ENCODE measurements at places on chromosomes 3 and 15. TPM values are rescaled to one million over a fixed set of nuclear protein-coding genes. Genes with fewer than 3 reads are reported as not detected.

- no peaks in the 10 kb centered on the region for H3K36me3 ChIP-seq
- H3K27me3 ChIP-seq = no peaks in the 10 kb centered on the region
- DNase-seq = no peak
- H3K4me3 ChIP-seq = no peak overlapping the region
- H3K4me1 ChIP-seq = peaks cover 9% of the 10 kb centered on the region
Observed at GRCh38 chr3:2992534-2992933, 117.6 kb downstream of the IL5RA start.

DNA sequence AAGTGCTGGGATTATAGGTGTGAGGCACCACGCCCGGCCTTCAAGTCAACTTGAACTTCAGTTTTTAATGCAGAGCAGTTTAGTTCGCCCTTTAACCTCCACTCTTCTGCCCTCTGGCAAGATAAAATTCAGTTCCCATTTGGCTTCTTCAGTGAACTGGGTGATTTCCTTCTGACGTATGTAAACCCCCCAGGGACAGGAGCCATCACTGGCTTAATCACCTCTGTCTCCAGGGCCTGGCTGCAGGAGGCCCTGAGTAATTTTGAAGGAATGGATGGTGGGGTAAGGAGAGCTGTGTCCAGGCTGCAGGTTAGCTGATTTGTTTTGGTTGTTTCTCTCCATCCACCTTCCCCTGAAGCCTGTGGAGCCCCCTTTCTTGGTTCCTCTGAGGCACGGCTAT is 11.9 kb downstream of the MCM2 start:
- no peak overlapping the region for H3K4me3 ChIP-seq
- no peaks in the 10 kb centered on the region for H3K4me1 ChIP-seq
- DNase-seq = no peak

Gene GOLGA8R
- 2.0 TPM for total RNA-seq

DNA sequence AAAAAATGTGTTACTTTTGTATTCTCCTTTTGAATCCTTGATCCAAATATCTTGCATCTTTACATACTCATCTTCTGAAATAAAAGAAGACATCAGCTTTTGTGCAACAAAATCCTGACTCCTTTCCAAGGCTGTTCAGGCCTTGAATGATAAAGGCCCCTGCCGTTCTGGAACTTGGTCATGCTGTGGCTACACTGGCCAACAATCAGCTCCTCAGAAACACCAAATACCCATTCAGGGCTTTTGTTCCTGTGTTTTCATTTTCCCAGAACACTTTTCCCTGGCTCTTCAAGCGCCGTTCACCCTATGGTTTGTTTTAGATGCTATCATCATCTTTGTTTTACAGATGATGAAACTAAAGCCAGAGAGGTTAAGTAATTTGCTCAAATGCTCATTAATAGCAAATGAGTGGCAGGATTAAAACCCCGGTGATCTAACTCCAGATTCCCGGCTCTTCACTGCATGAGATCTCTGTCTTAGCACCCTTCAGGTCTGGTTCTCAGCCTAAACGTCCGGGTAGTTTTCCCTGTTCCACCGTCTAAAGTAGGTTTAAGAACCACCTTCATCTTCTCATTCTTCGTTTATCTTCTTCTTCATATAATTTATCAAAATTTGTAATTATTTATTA is 58.3 kb downstream of the EPHA3 start:
- H3K4me3 ChIP-seq = no peak overlapping the region
- DNase-seq = no peak
- no peaks in the 10 kb centered on the region for H3K4me1 ChIP-seq

Gene SIDT1
- total RNA-seq = 0.90 TPM

Gene DAPK2
- total RNA-seq = 7.3 TPM

GRCh38 chr3:31462050-31462569 is 70.6 kb upstream of the STT3B start:
- H3K27ac ChIP-seq = no peak overlapping the region
- no peak overlapping the region for H3K4me3 ChIP-seq
- DNase-seq = peak; percentile 65

Gene MORC1
- total RNA-seq = 5.6 TPM

GRCh38 chr15:99122831-99123712 is 18.2 kb downstream of the SYNM start:
- H3K4me1 ChIP-seq = peaks cover 34% of the 10 kb centered on the region
- peak overlapping the region; percentile 88 for H3K27ac ChIP-seq
- no peak overlapping the region for H3K4me3 ChIP-seq
- no peak for DNase-seq
- H3K27me3 ChIP-seq = no peaks in the 10 kb centered on the region
- H3K36me3 ChIP-seq = no peaks in the 10 kb centered on the region

GRCh38 chr3:10248984-10249748 is 907 bp downstream of the TATDN2 start:
- peak overlapping the region; percentile 71 for H3K4me3 ChIP-seq
- H3K27me3 ChIP-seq = no peaks in the 10 kb centered on the region
- no peaks in the 10 kb centered on the region for H3K36me3 ChIP-seq
- peaks cover 9% of the 10 kb centered on the region for H3K4me1 ChIP-seq
- peak; percentile 52 for DNase-seq

- H3K36me3 ChIP-seq = no peaks in the 10 kb centered on the region
- H3K27ac ChIP-seq = no peak overlapping the region
- DNase-seq = peak; percentile 18
Observed at GRCh38 chr3:80190051-80190450, 422.3 kb upstream of the ROBO1 start.

GRCh38 chr3:187019542-187020072 is 89.3 kb downstream of the ST6GAL1 start:
- DNase-seq = no peak
- H3K27me3 ChIP-seq = no peaks in the 10 kb centered on the region
- H3K4me3 ChIP-seq = no peak overlapping the region
- H3K36me3 ChIP-seq = no peaks in the 10 kb centered on the region
- H3K4me1 ChIP-seq = peaks cover 5% of the 10 kb centered on the region
- H3K27ac ChIP-seq = no peak overlapping the region

Gene CHRFAM7A
- total RNA-seq = 0.63 TPM

Gene CD86
- not detected for total RNA-seq

Gene CFAP91
- total RNA-seq = 2.3 TPM

DNA sequence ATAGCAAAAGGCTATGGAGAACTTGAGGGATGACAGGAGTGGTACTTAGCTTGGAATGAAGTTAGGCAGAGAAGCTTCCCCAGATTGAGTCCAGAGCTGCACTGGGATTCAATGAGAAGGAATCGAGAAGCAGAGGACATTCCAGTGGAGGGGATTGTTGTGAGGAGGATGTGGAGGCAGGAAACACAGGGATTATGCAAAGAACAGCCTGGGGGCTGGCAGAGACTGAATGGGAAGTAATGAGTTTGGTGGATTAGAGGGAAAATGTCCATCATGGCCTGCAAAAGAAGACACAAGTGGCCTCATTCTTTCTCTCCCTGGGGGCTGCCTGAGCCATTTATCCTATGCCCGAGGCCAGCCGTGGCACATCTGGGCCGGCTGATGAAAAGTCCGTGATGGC is 20.5 kb upstream of the SCN10A start:
- no peak overlapping the region for H3K4me3 ChIP-seq
- peaks cover 13% of the 10 kb centered on the region for H3K27me3 ChIP-seq
- no peaks in the 10 kb centered on the region for H3K4me1 ChIP-seq
- no peak overlapping the region for H3K27ac ChIP-seq
- no peak for DNase-seq
- no peaks in the 10 kb centered on the region for H3K36me3 ChIP-seq

DNA sequence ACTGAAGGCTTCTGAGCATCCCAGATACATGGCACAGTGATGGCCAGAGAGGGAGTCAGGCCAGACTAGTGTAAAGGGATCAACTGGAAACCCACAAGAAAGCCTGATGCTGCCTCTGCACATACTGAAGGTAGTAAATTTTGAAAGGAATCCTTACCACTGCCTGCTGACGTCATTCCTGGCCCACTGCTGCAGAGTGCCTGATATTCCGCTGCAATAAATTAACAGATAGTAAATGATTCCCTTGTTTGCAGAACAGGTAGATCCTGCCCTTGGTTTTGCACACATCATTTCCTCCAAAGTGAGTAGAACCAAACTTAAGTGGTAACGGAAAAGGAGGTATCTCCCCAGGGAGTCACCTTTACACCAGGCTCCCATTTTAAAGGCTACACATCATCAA is 146.7 kb downstream of the FBN1 start:
- no peaks in the 10 kb centered on the region for H3K4me1 ChIP-seq
- no peaks in the 10 kb centered on the region for H3K36me3 ChIP-seq
- DNase-seq = no peak
- no peak overlapping the region for H3K4me3 ChIP-seq
- no peaks in the 10 kb centered on the region for H3K27me3 ChIP-seq
- H3K27ac ChIP-seq = no peak overlapping the region

- no peaks in the 10 kb centered on the region for H3K27me3 ChIP-seq
- no peak for DNase-seq
- no peaks in the 10 kb centered on the region for H3K4me1 ChIP-seq
- no peaks in the 10 kb centered on the region for H3K36me3 ChIP-seq
Observed at GRCh38 chr3:3860235-3860634, 61.0 kb downstream of the LRRN1 start.

Gene CTXN2
- not detected for total RNA-seq

DNA sequence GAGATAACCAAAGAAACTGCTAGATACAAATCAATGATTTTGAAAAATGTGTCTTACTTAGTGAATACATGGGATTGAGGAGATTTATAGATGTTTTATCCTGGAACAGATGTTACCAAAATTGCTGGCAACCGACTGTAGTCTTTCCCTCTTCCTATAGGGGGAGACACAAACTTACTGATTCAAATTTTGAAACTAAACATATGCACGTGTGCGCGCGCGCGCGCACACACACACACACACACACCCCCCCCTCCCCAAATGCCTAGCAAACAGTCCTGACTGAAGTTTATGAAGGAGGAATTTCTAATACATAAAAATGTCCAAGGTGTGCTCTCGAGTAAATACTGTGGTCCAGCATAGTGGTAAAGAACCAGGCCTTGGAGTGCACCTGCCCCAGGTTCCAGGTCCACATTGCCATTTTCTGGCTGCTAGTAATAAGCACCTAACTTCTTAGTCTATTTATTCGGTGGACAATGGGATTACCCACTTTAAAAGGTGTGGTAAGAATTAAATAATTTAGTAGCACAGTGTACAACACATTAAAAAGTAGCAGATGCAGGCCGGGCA is 18.5 kb upstream of the C3orf62 start:
- no peak for DNase-seq
- H3K36me3 ChIP-seq = no peaks in the 10 kb centered on the region
- no peaks in the 10 kb centered on the region for H3K27me3 ChIP-seq
- H3K4me1 ChIP-seq = no peaks in the 10 kb centered on the region
- no peak overlapping the region for H3K27ac ChIP-seq

Gene RHCG
- total RNA-seq = 1.1 TPM

GRCh38 chr3:32758375-32758753 is 59.4 kb upstream of the TRIM71 start:
- no peak overlapping the region for H3K4me3 ChIP-seq
- peak overlapping the region; percentile 14 for H3K27ac ChIP-seq
- no peak for DNase-seq
- H3K4me1 ChIP-seq = no peaks in the 10 kb centered on the region
- no peaks in the 10 kb centered on the region for H3K27me3 ChIP-seq
- no peaks in the 10 kb centered on the region for H3K36me3 ChIP-seq

DNA sequence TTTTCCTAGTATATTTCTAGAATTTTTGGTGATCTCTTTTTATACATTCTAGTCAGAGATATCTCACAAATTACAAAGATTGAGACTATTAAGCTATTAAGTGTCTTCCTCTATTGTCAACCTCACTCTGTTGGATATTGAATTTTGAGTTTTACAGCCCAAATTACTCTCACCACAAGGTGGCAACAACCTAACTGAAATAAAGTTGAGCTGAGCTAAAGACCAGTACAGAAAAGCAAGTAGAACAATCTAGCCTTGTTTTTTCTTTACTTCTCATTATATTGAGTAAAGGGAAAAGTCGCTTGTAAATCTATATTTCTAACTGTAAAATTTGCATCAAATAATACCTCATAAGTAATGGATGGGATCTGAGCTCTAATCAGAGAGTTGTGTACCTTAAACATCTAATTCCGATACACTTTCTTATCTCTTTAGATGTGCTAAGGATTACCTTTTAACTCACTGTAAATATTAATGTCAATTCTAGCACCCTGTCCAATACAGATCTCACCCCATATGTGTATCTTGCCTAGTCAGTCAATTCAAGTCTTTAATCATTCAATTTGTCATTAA is 13.6 kb upstream of the COMMD2 start:
- no peak overlapping the region for H3K27ac ChIP-seq
- peaks cover 42% of the 10 kb centered on the region for H3K27me3 ChIP-seq
- H3K4me1 ChIP-seq = no peaks in the 10 kb centered on the region
- no peak overlapping the region for H3K4me3 ChIP-seq
- DNase-seq = peak; percentile 37
- H3K36me3 ChIP-seq = no peaks in the 10 kb centered on the region

DNA sequence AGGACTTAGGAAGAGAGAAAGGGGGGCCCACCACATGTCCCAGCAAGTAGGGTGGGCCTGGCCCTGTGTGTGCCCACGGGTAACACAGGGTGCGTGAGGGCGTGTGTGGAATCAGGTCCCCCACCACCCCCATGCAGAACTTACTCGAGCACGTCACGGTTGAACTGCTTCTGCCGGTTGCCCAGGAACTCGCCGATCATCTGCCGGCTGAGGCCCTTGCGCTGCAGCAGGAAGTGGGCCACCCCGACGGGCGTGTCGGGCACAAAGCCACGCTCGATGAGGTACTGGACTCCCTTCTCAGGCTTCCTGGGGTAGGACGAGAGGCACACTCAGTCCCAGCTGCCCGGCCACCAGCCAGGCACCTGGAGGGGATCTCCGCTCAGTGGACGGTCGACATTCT is 83.1 kb upstream of the RPL32 start:
- H3K4me3 ChIP-seq = no peak overlapping the region
- no peaks in the 10 kb centered on the region for H3K36me3 ChIP-seq
- DNase-seq = no peak
- no peak overlapping the region for H3K27ac ChIP-seq
- no peaks in the 10 kb centered on the region for H3K27me3 ChIP-seq

- H3K36me3 ChIP-seq = no peaks in the 10 kb centered on the region
- H3K4me3 ChIP-seq = peak overlapping the region; percentile 81
Observed at GRCh38 chr3:44339181-44340057, 853 bp downstream of the TCAIM start.

GRCh38 chr3:195559723-195560409 is 16.7 kb upstream of the PPP1R2 start:
- no peaks in the 10 kb centered on the region for H3K36me3 ChIP-seq
- no peak overlapping the region for H3K4me3 ChIP-seq
- H3K27me3 ChIP-seq = no peaks in the 10 kb centered on the region
- no peak for DNase-seq

Gene DUOX1
- 3.3 TPM for total RNA-seq

- H3K4me1 ChIP-seq = no peaks in the 10 kb centered on the region
- no peaks in the 10 kb centered on the region for H3K27me3 ChIP-seq
- no peaks in the 10 kb centered on the region for H3K36me3 ChIP-seq
- DNase-seq = no peak
Observed at GRCh38 chr15:92151168-92151567, 242.5 kb upstream of the ST8SIA2 start.

GRCh38 chr15:31325595-31326155 is 960 bp upstream of the KLF13 start:
- H3K27me3 ChIP-seq = no peaks in the 10 kb centered on the region
- peak overlapping the region; percentile 64 for H3K4me3 ChIP-seq
- no peaks in the 10 kb centered on the region for H3K36me3 ChIP-seq

Gene SOX14
- not detected for total RNA-seq

Gene TERC
- total RNA-seq = 216 TPM

- no peaks in the 10 kb centered on the region for H3K27me3 ChIP-seq
- H3K27ac ChIP-seq = no peak overlapping the region
- H3K4me1 ChIP-seq = peaks cover 13% of the 10 kb centered on the region
- H3K36me3 ChIP-seq = no peaks in the 10 kb centered on the region
Observed at GRCh38 chr3:197001106-197001971, 28.3 kb downstream of the MELTF start.
